Suprapubic skin (tissue), 4 donors: ENCODE measurements at places on chromosomes 7 and 10. TPM values are rescaled to one million over a fixed set of nuclear protein-coding genes. Genes with fewer than 3 reads are reported as not detected.

- H3K27ac ChIP-seq, result no peak overlapping the region
- peaks cover 65% of the 10 kb centered on the region for H3K27me3 ChIP-seq
- no peak overlapping the region for H3K4me3 ChIP-seq
- peaks cover 8% of the 10 kb centered on the region for H3K4me1 ChIP-seq
- no peaks in the 10 kb centered on the region for H3K36me3 ChIP-seq
- no peak for DNase-seq
Measured at GRCh38 chr7:150968734-150969372, 9.3 kb downstream of the KCNH2 start.

DNA sequence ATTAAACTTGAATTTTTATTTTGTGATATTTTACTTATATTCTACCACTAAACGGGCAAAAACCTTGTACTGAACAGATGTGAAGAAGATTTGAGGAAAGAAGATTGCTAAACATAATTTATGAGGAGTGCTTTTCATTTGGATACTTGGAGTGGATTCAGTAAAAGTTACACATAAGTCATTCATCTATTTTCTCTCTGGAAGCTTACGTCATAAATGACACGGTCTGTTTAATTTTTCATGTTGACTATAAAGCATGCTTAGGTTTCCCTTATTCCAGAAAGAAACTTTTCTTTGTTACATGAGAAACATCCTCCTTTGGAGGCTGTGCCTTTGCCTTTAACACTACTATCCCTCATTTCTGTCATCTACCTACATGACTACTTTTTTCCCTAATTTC, 53.9 kb downstream of the TFEC start:
- no peaks in the 10 kb centered on the region for H3K36me3 ChIP-seq
- no peaks in the 10 kb centered on the region for H3K27me3 ChIP-seq
- H3K4me1 ChIP-seq, result no peaks in the 10 kb centered on the region
- H3K27ac ChIP-seq, result no peak overlapping the region
- no peak for DNase-seq
- no peak overlapping the region for H3K4me3 ChIP-seq

DNA sequence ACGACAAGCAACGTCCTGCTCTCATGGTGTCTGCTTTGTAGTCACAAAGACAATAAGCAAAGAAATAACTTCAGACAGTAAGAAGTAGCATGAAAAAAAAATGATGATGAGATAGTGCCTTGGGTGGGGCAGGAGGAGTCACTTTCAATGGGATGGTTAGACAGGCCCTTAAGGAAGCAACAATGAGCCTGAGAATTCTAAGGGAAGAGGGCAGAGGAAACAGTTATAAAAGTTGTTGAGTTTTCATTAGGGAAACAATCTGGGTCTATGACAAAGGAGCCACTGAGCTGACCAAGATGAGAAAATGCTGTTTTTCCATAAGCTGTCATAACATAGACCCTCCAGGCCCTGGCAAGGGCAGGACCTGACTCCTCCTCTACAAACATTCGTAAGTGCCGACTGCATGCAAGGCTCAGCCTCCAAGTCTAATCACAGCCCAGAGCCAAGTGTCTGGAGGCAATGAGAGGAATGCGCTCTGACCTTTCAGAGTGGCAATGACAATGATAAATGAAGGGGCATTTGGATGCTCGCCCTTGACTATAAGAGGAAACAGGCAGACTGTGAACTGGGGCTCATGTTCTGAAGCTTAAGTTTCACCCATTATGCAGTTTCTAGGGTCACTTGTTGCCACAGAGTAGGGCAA, 43.7 kb downstream of the PPP1R3C start:
- H3K27ac ChIP-seq, result peak overlapping the region; percentile 53
- H3K36me3 ChIP-seq, result no peaks in the 10 kb centered on the region
- H3K4me3 ChIP-seq, result no peak overlapping the region

The RHBDD2 gene
- 47.9 TPM for total RNA-seq

DNA sequence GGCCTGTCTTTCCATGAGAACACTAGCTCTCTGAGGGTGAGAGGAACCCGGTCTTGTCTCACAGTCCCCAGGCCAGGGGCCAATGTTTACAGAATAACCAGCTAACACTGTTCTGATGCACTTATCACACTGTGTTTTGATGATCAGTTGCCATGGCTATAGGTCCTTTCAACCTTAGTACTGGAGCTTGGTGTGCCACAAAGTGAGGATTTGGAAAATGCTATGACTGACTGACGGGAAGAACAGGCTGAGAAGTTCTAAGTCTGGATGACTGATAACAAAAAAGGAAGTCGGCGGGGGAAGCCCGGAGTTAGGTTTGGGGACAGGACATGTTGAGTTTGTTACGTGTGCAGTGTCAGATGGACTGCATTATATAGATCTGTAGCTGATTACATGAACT, 141.8 kb downstream of the CTTNBP2 start:
- H3K27me3 ChIP-seq, result no peaks in the 10 kb centered on the region
- peaks cover 4% of the 10 kb centered on the region for H3K36me3 ChIP-seq
- DNase-seq, result no peak
- H3K4me3 ChIP-seq, result no peak overlapping the region
- no peak overlapping the region for H3K27ac ChIP-seq

- H3K4me3 ChIP-seq, result no peak overlapping the region
- H3K4me1 ChIP-seq, result peaks cover 30% of the 10 kb centered on the region
- no peaks in the 10 kb centered on the region for H3K27me3 ChIP-seq
Measured at GRCh38 chr10:97781618-97782331, 10.0 kb upstream of the SFRP5 start.

GRCh38 chr7:30332549-30332948, 48.2 kb downstream of the ZNRF2 start:
- no peaks in the 10 kb centered on the region for H3K36me3 ChIP-seq
- H3K4me1 ChIP-seq, result peaks cover 35% of the 10 kb centered on the region
- H3K27ac ChIP-seq, result no peak overlapping the region
- H3K4me3 ChIP-seq, result no peak overlapping the region

DNA sequence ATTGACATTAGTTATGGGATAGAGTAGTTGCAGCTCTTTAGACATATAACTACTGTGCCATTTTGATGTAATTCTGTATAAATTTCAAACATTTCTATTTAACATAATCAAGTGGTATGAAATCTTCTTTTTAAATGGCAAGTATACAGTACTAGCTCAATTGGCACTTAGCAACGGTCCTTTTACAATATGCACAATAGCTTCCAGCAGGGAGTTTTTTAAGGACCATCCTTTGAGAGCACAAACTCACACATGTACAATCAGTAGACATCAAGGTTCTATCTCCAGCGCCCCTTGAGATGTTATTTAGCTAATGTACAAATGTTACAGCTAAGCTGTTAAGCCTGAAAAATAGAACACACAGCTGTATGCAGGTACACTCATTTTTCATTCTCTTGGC, 480.7 kb downstream of the TFEC start:
- H3K36me3 ChIP-seq, result no peaks in the 10 kb centered on the region
- H3K27me3 ChIP-seq, result no peaks in the 10 kb centered on the region
- H3K27ac ChIP-seq, result no peak overlapping the region
- no peak for DNase-seq

The SFMBT2 gene
- 4.5 TPM for total RNA-seq

- no peak overlapping the region for H3K27ac ChIP-seq
- no peak overlapping the region for H3K4me3 ChIP-seq
- no peak for DNase-seq
- H3K4me1 ChIP-seq, result peaks cover 24% of the 10 kb centered on the region
- no peaks in the 10 kb centered on the region for H3K36me3 ChIP-seq
Measured at GRCh38 chr7:139744768-139745677, 32.8 kb downstream of the HIPK2 start.

GRCh38 chr10:91559750-91560149, 73.1 kb downstream of the PPP1R3C start:
- no peaks in the 10 kb centered on the region for H3K27me3 ChIP-seq
- H3K36me3 ChIP-seq, result no peaks in the 10 kb centered on the region
- no peak overlapping the region for H3K27ac ChIP-seq
- no peak for DNase-seq
- H3K4me1 ChIP-seq, result peaks cover 21% of the 10 kb centered on the region
- no peak overlapping the region for H3K4me3 ChIP-seq

The HOXA9 gene
- total RNA-seq, result 26.7 TPM

GRCh38 chr7:41037691-41038090, 665.2 kb downstream of the INHBA start:
- no peaks in the 10 kb centered on the region for H3K4me1 ChIP-seq
- no peak for DNase-seq
- H3K27ac ChIP-seq, result no peak overlapping the region
- H3K4me3 ChIP-seq, result no peak overlapping the region
- no peaks in the 10 kb centered on the region for H3K36me3 ChIP-seq

GRCh38 chr10:70573599-70574506, 28.7 kb downstream of the PRF1 start:
- H3K4me3 ChIP-seq, result no peak overlapping the region
- DNase-seq, result no peak
- peaks cover 23% of the 10 kb centered on the region for H3K4me1 ChIP-seq
- no peaks in the 10 kb centered on the region for H3K36me3 ChIP-seq
- H3K27me3 ChIP-seq, result no peaks in the 10 kb centered on the region

- no peaks in the 10 kb centered on the region for H3K36me3 ChIP-seq
- H3K27ac ChIP-seq, result no peak overlapping the region
- no peak overlapping the region for H3K4me3 ChIP-seq
- DNase-seq, result no peak
Measured at GRCh38 chr7:148575640-148576411, 14.7 kb upstream of the C7orf33 start.

DNA sequence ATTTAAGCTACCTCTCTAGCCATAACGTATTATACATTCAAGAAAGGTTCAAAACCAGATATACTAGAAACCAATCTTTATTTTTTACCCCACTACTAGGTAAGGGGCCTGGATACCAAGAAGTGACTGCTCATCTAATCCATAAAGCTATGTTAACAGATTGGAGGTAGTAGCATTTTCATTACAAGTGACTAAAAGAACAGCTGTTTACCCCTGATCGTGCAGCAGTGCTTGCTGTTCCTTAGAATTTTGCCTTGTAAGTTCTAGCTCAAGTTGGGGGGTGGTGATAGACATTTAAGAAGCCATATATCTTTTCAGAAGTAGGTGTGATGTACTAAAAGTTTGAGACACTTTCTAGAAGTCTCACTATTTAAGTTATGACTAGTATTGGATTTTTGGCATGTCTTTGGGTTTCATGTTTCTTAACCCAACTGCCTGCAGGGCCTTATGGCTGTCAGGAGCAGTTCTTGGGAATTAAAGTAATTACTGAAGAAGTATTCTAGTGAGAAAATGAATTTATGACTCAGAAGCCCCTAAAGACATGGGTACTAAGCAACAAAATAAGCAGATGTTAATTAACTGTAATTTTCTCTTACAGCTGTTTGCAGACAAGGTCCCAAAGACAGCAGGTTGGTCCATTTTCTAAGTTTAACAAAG, 2.3 kb downstream of the PPIA start:
- H3K36me3 ChIP-seq, result peaks cover 42% of the 10 kb centered on the region
- peak overlapping the region; percentile 86 for H3K4me3 ChIP-seq
- no peak for DNase-seq
- peak overlapping the region; percentile 100 for H3K27ac ChIP-seq

- no peak overlapping the region for H3K27ac ChIP-seq
- no peaks in the 10 kb centered on the region for H3K36me3 ChIP-seq
- no peaks in the 10 kb centered on the region for H3K27me3 ChIP-seq
- no peak overlapping the region for H3K4me3 ChIP-seq
- DNase-seq, result no peak
- peaks cover 17% of the 10 kb centered on the region for H3K4me1 ChIP-seq
Measured at GRCh38 chr7:70579397-70580097, 552.4 kb upstream of the GALNT17 start.

The CPED1 gene
- 3.6 TPM for total RNA-seq

The HABP2 gene
- not detected for total RNA-seq

- peak; percentile 29 for DNase-seq
- no peaks in the 10 kb centered on the region for H3K36me3 ChIP-seq
- H3K27ac ChIP-seq, result no peak overlapping the region
- no peak overlapping the region for H3K4me3 ChIP-seq
- H3K27me3 ChIP-seq, result peaks cover 15% of the 10 kb centered on the region
Measured at GRCh38 chr7:45160417-45160881, 2.9 kb downstream of the RAMP3 start.

The ITGA8 gene
- total RNA-seq, result 2.3 TPM

The PRLHR gene
- not detected for total RNA-seq

The XRCC2 gene
- total RNA-seq, result 0.91 TPM

DNA sequence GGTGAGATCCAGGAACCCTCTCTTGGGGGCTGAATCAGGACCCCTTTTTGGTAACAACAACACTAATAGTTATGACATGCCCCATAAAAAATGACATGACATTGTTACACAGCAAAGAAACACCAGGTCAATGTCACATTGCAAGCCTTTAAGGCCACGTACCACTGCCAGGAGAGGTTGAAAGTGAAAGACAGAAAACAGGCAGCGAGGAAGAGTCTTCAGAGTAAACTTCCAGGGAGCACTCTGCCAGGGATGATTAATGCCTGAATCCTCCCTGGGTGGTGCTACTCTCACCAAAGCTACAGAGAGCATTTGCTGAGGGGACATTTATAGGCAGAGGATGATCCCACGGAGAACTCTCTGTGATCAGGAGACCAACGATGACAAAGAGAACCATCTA, 551.6 kb downstream of the CALN1 start:
- no peaks in the 10 kb centered on the region for H3K36me3 ChIP-seq
- DNase-seq, result no peak
- no peaks in the 10 kb centered on the region for H3K4me1 ChIP-seq
- no peak overlapping the region for H3K27ac ChIP-seq
- no peaks in the 10 kb centered on the region for H3K27me3 ChIP-seq
- no peak overlapping the region for H3K4me3 ChIP-seq

- no peaks in the 10 kb centered on the region for H3K36me3 ChIP-seq
- H3K27me3 ChIP-seq, result no peaks in the 10 kb centered on the region
- no peak overlapping the region for H3K27ac ChIP-seq
- no peak for DNase-seq
Measured at GRCh38 chr10:5858811-5859210, 30.9 kb downstream of the ANKRD16 start.

The SLC26A5 gene
- 0.42 TPM for total RNA-seq

The BAMBI gene
- total RNA-seq, result 11.4 TPM

The PIK3AP1 gene
- 5.6 TPM for total RNA-seq

GRCh38 chr10:101256387-101256786, 27.1 kb upstream of the LBX1 start:
- no peak overlapping the region for H3K27ac ChIP-seq
- DNase-seq, result no peak
- H3K4me1 ChIP-seq, result no peaks in the 10 kb centered on the region
- no peak overlapping the region for H3K4me3 ChIP-seq

The GPR141 gene
- 2.0 TPM for total RNA-seq

The GAD2 gene
- not detected for total RNA-seq

- DNase-seq, result no peak
- no peaks in the 10 kb centered on the region for H3K27me3 ChIP-seq
- H3K27ac ChIP-seq, result no peak overlapping the region
Measured at GRCh38 chr7:117837841-117838240, 35.4 kb downstream of the CTTNBP2 start.

The TWIST1 gene
- 4.0 TPM for total RNA-seq
